GF-D8 (cell line): ENCODE measurements at places on chromosomes 6 and 20.

DNA sequence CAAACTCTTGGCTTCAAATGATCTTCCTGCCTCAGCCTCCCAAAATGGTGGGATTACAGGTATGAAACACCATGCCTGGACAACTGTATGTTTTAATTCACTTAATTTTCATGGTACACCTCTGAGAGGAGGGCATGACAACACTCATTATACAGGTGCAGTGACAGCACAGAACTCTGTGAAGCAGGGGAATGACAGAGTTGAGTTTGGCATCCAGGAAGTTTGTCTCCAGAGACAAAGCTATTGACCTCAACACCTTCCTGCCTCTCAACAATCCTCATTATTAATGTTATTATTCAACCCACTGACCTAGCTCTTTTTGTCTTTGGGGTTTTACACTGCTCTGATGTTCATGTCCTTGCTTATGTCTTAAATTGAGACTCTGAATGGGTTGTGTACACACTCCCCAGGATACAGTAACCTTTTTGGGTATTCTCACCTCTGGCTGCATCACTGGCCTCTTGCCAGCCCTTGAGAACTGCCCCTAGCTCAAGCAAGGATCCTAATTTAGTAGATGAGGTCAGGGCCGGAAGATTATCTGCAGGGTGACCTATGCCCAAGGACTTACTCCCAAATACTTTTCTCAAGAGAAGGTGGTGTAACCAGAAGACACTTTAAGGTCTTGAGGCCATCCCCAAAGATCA lies 13.0 kb upstream of the IER3 start:
- no peak for DNase-seq

- no peak for DNase-seq
Observed at GRCh38 chr6:48474136-48474535, 363.1 kb upstream of the PTCHD4 start.

GRCh38 chr6:156057869-156058268 lies 602.2 kb upstream of the NOX3 start:
- no peak for DNase-seq

- no peak for DNase-seq
Observed at GRCh38 chr6:101666256-101666655, 272.7 kb downstream of the GRIK2 start.

- DNase-seq, result no peak
Observed at GRCh38 chr20:62764156-62764935, 31.9 kb upstream of the MRGBP start.

DNA sequence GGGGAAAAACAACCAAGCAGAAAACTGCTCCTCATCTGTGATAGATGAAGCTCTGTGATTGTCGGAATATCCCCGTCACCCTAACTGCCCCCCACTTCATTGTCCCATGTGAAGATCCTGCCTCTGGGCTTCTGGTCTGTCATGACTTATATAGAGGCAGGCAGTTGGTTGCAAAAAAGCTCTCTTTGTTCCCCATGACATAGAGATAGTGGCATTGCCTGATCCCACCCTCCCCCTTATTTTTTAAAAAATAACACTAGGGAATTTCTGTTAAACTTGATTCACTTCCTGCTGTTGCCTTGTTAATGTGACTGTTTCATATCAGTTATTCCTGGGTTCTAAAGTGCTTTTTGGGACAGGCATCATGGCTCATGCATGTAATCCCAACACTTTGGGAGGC lies 203.1 kb downstream of the JARID2 start:
- DNase-seq, result no peak

DNA sequence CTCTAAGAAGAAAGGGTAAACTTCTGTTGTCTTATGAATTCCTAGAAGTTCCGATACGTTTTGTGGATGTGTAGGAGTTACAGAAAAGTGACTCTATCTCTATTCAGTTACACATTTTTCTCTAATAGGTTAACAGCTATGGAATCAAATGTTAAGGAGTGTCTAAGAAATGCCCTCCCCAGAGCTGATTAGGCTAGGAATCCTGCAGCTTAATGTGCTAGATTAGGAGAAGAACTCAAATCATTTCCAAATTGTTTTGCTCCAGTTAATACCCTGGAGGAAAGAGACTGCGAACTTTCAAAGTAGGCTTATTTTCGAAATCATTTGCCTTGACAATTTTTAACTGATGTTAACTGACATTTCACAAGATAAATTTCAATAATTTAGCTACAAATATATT lies 51.9 kb downstream of the IBTK start:
- DNase-seq, result no peak

DNA sequence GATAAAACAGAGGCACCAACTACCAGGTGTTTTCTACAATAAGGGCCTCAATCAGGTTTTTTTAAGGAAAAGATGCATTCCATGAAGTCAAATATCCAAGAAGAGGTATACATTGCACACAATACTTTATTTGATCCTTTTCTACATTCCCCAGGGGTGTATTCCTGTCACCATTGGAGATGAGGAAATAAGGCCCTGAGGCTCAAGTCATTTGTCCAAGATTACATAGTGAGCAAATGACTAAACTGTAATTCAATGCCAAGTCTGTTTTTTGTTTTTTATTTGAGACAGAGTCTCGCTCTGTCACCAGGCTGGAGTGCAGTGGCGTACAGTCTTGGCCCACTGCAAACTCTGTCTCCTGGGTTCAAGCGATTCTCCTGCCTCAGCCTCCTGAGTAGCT lies 69.2 kb upstream of the CDYL start:
- no peak for DNase-seq

GRCh38 chr6:119273272-119274196 lies 76.0 kb downstream of the MAN1A1 start:
- DNase-seq, result no peak

- no peak for DNase-seq
Observed at GRCh38 chr20:39909447-39909846, 779.6 kb downstream of the MAFB start.

DNA sequence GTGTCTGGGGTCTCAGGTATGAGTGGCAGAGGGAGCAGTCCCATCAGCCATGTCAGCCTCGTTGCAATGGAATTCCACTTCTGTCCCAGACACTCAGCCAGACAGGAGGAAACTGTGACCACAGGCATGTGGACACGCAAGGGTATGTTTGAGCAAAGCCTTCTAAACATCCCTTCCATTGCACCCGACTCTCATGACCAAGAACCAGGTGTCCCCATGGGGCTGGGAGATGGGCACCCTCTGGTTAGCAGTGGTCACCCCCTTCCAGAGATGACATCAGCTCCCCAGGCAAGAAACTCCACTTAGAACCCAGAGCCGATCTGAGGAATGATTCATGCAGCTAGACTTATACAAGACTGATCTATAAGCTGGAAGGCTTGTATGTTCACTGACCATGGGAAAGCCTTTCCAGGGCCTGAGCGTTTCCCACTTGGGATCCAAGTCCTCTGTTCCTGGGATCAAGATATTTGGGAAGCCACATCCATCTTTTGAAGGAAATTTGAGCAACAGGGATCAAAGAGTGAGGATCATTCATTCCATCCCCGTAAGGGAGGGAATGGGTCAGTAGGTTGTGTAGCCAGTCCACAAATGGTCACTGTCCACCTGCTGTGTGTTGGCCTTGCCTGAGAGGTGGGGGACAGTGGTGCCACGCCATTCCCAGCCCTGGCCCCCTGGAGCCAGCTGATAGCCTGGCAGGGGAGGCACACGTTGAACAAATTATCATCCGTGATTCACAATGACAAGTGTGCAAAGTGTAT lies 3.9 kb upstream of the MRGBP start:
- DNase-seq, result no peak

DNA sequence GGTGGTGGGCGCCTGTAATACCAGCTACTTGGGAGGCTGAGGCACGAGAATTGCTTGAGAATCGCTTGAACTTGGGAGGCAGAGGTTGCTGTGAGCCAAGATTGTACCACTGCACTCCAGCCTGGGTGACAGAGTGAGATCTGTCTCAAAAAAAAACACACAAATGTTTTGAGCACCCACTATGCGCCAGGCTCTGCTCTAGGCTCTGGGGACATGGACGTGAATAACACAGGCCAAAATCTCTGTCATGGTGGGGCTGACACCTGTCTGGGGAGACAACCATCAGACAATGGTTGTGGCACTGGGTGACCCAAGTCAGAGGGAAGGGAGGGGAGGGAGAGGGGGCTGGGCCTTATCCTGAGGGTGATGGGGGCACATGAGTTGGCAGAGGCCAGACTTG lies 62.7 kb downstream of the UBE2V1 start:
- DNase-seq, result no peak

- no peak for DNase-seq
Observed at GRCh38 chr6:133407320-133408100, 166.4 kb downstream of the EYA4 start.

GRCh38 chr6:26092443-26092842 lies 5.2 kb downstream of the HFE start:
- DNase-seq, result no peak

DNA sequence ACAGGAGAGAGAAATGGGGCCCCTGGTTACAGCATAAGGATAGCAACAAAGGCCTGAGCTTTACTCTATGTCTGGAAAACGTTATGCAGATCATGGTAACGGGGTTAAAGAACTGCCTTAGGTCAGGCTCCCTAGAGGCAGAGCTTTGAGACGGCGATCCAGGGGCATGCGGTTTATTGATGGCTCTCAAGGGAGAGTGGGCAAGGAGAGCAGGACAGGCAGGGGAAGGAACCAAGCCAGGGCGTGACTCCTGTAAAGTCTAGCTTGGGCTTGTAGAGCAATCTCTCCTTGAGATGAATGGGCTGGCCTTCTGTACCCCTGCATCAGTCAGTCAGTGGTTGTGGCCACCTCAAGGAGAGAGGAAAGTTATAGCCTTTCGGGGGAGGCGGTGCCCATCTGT lies 12.5 kb upstream of the FERMT1 start:
- no peak for DNase-seq

- no peak for DNase-seq
Observed at GRCh38 chr6:116616737-116617053, 416 bp downstream of the RSPH4A start.

DNA sequence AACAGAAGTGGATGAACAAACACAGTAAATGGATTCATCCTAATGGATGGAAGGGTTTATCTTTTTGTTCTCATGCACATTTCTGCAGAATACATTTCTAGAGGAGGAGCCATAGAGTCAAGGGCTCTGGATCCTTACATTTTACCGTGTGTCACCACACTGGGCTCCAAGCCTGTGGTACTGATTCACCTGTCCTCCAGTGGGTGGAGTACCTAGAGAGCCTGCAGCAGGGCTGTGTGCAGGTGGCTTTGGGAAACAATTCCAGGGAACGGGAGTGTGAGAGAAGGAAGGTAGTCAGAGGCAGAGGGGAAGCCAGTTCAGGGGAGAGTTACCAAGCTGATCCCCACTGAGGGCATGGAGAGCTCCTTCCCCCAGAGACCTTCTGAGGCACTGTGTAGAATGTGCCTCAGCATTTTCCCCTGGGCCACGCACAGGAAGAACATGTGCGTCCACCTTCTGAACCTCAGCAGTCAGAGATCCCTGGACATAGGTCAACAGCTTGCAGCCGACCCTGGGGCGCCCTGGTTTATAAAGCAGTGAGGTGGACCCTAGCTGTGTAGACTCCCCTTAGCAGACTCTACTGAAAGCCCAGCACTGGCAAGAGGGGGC lies 85.3 kb upstream of the SLC22A23 start:
- DNase-seq, result no peak

DNA sequence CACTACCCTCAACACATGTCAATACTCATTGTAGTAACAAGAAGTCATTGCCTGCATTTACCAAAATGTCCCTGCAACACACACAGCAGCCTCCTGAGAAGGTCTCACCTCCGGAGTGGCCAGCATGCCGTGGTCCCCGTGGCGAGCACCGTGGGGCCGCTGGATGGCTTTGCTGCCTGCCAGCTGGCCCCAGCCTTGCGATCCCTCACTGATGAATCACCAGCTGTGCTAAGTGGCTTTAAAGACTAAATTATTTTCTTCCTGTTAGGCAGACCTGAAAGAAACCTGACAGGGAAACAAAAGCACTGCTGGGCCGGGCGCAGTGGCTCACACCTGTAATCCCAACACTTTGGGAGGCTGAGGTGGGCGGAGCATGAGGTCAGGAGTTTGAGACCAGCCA lies 306.7 kb downstream of the CDH4 start:
- no peak for DNase-seq

DNA sequence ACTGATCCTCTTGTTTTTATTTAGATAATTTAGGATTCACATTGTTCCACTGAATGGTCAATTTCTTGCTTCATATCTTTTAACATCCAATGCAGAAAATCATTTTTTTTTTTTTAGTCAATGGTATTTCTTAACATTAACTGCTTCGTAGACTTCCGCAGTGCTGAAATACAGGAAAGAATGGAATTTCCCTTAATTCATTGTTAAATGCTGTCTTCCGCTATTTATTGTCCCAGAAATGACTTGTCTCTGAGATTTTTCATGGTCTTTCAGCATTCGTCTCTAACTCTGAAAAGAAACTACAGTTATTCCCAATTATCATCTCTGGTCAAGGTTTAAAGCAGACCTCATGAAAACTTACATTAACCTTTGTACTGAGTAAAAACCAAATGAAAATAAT lies 1029.1 kb upstream of the MANEA start:
- DNase-seq, result no peak

GRCh38 chr6:28693751-28694443 lies 168.2 kb downstream of the GPX5 start:
- DNase-seq, result no peak

DNA sequence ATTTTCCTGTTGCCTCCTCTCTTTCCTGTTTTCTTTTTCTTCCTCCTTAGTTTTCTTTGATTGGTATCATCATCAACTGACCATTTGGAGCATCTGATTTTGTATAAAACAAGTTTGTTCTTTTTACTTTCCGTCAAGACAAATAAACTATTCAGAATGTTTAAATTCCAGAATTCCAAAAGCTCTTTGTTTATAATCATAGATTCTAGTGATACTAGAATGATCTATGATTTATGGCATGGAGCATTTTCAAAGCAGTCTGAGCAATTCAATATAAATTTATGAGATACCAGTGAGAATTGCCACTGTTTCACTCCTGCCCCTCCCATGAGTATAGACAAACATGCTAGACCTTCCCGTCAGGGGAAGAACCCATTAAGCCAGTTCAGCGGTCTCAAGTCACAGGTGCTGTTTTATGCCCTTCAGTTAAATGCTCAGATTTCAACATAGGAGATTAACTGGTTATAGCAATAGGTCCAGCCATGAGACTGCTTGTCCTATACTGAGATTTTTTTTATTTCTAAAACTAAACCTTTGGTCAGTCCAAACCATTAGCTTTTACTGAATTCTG lies 60.7 kb downstream of the GRIK2 start:
- no peak for DNase-seq

GRCh38 chr6:26202201-26202611 lies 115.0 kb downstream of the HFE start:
- no peak for DNase-seq

DNA sequence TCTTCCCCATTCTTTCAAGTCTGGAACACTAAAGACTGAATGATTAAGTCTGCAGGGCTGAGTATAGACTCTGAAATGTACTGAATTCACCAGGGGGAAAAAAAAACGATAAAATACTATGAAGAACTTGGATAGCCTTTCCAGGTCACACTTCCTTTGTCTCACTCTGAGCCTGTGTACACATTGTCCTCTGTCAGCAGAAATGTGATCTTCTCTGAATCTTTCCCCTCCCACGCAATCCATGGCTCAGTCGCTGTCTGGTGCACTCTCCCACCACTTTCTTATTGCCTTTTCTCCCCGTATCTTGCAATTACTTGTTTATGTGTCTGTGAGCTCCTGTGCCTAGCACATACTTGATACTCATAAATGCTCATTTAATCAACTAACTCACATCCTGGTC lies 212.6 kb upstream of the RSPO3 start:
- DNase-seq, result no peak
